ENCODE measurements at places on chromosomes 5 and 9.

DNA sequence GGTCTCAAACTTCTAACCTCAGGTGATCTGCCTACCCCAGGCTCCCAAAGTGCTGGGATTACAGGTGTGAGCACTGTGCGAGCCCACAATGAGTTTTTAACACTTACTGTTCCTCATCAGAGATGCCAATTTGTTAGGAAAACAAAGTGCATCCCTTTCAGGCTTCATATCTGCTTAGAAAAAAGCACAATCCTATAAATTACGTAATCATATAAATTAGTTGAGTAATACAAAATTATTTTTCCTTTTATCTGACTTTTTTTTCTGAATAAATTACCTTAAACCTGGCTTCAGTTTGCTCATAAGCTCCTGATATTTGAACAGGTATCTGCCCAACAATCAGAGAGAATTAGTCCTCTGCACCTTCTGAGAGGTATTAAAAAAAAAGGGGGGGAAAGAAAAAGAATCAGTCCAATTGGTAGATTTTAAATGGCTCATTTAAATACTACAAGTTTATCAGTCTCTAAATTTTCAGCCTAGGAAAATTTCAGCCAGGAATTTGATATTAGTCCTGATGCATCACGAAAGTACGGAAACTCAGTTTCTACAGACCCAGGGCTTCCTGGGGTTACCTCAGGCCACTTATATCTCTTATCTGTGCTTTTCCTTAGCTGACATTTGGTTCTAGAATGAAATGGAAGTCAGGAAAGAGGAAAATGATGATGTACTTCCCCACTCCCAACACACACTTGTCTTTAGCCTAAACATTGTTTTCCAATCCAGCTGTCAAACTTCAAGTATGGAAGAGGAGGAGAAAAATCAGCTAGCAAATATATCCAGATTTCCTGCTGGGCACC is 26.8 kb downstream of the ITGA1 start:
- DNase-seq, result no peak

DNA sequence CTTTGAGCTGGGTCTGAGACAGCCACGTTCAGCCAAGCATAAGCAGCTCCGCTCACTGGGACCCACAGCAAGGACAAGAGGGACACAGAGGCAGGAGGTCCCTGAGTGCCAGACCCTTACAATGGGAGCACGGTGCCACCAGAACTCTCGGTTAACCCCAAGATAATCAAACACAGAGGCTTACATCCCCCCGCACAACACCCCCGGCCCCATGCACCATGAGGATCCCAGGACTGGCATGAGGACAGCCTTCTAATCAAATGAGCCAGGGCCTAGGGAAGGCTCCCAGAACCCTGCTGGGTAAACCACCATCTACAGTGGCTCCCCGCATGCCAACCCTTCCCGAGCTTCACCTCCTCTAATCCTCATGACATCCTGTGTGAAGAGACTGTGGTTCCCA is 7.4 kb downstream of the GFPT2 start:
- no peak for DNase-seq

- DNase-seq, result peak; percentile 89
Measured at GRCh38 chr9:127187231-127187956, 65.0 kb upstream of the ANGPTL2 start.

GRCh38 chr5:132065351-132065937 is 5.0 kb downstream of the IL3 start:
- peak; percentile 83 for DNase-seq

- no peak for DNase-seq
Measured at GRCh38 chr5:173010021-173010420, 26.4 kb downstream of the ATP6V0E1 start.

GRCh38 chr5:147162740-147163139 is 72.1 kb upstream of the STK32A start:
- DNase-seq, result no peak

- no peak for DNase-seq
Measured at GRCh38 chr9:118038713-118039112, 334.5 kb downstream of the TLR4 start.

DNA sequence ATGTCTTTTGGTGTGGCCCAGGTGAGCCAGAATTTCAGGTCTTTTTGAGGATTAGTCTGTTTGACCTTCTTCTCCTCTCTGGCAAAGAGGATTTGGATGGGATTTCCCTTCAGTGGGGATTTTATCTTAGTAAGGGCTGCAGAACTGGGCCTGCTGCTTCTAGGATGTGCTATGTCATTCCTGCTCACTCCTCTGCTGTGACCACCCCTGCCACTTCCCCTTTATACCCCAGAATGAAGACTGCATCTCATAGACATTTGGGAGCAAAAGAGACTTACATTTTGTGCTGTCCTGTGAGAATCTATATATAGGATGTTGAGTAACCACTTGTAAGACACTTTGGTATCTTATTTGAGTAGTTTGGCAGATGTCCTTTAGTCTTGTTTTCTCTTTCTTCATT is 76.2 kb downstream of the ARHGAP26 start:
- DNase-seq, result no peak

DNA sequence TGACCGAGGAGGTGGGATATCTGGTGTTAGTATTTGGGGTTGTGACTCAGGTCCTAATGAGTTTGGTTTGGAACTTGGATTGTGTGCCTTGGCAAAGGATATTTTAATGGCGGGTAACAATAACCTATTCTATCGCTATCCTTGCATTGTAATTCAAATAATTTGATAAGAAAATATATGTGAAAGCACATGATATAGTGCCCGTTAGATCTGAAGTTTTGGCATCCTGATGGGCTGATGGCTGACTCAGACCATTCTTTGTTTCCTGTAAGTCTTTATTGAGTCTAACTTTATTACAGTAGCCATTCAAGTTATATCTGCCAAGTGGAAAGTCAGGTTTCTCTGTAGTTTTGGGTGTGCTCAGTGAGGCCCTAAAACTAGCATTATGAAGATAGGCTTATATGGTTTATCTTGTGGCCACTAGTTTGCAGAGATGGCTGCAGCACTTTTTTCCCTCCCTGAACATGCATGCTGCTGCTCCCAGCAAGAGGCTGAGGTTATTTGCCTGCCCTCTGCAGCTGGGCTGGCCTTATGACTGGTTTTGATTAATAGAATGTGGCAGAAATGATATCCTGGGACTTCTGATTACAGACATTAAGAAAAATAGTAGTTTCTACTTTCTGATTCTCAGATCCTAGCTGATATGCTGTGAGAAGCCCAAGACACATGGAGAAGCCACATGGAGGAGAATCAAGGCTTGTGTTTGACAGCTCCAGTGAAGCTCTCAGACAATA is 46.6 kb downstream of the CFAP95 start:
- no peak for DNase-seq

- DNase-seq, result no peak
Measured at GRCh38 chr9:84379740-84380139, 39.2 kb upstream of the SLC28A3 start.

- peak; percentile 54 for DNase-seq
Measured at GRCh38 chr5:1661311-1661710, 137.6 kb upstream of the LPCAT1 start.

- no peak for DNase-seq
Measured at GRCh38 chr9:138024131-138024530, 146.5 kb downstream of the CACNA1B start.

DNA sequence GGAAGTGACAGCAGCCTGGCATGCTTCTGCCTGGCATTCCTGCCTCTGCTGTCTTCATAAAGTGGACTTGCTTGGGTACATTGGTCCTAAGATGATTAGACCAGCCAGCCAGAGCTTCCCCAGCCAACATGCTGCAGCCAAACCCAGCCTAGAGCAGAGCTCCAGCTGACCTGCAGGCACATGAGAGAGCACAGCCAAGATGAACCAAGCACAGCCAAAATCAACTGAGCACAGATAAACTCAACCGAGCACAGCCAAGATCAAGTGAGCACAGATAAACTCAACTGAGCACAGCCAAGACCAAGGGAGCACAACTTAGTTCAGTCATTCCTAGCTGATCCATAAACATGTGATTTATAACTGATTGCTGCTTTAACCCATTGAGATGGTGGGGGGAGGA is 266.5 kb downstream of the MSX2 start:
- no peak for DNase-seq

- no peak for DNase-seq
Measured at GRCh38 chr5:116778651-116779280, 204.1 kb upstream of the SEMA6A start.

GRCh38 chr5:136132087-136132486 is 558 bp upstream of the SMAD5 start:
- no peak for DNase-seq

GRCh38 chr9:115261656-115262081 is 143.7 kb upstream of the TNC start:
- no peak for DNase-seq

- no peak for DNase-seq
Measured at GRCh38 chr9:37156205-37156604, 35.8 kb downstream of the ZCCHC7 start.

DNA sequence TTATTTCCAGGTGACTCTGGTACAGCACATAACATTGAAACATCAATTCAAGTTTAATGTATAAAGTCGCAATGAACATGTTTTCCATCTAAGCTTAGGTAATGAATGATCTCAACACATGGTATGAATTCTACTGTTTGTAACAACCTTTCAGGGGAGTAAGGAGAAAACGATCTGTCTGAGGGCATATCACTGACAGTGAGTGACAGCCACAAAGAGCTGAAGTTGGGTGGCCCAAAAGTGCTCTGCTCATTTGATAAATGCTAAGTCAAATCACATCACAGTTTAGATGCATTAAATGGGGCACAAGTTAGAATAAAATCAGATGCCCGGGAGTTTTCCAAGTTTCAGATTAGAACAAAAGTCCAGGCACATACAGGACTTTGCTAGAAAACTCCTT is 1.2 kb downstream of the FANCC start:
- DNase-seq, result no peak

DNA sequence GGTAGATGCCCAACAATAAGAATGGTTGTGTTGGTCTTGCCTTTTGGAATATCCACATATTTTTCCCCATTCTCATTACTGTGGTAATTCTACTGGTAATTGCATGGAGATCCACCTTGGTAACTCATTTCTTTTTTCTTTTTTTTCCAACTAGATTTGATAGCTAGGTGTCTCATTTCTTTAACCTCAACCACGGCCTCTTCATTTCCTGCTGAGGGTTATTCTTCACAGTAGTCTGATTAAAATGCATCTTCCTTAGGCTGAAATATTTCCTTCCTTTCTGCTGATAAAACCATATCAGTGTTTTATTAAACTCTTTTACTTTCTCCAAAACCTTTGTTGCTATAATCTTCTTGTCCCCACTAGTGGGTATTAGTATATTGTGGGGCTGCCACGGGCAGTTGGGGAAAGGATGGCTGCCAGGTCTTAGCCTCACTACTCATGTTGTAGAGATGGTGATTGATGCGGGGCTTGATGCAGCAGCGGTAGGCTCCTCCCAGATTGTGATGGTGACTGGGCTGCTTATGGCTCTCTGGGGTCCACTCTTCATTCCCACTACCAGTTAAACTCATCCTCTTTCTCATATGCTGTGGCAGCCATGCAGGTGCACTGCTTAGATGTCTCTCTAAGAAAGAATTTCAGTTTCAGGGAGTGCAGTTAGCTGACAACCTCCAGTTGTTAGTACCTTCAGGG is 35.9 kb downstream of the KIF2A start:
- DNase-seq, result no peak

DNA sequence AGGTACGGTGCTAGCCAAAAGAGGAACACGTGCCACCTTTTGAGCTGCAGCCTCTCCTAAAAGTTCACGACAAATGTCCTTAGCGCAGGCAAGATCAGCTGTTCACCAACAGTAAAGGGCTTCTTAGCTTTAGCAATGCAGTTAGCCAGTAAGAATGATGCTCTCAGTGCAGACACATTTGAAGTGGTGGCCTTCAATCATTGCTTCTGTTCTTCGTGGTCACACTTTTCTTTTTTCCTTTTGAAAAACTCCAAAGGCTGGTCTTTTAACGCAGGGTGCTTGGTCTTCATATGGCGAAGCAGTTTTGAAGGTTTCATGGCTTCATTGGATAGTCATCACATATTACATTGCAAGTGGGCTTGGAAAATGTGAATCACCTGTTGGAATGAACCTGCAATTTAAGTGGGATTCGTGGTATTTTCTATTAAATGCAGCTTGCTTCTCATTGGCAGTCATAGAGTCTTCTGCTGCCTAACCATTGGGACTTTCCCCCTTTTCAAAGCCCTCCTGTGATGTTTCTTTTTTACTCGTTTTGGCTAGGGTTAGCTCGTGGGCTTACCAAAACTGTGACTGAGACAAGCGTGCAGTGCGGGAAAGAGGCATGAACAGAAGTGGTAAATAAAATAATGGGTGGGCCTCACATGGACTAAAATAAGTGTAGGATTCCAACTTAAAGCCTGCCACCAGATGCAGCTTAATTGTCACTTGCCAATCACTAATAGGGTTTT is 100.9 kb downstream of the MRPL36 start:
- DNase-seq, result no peak

DNA sequence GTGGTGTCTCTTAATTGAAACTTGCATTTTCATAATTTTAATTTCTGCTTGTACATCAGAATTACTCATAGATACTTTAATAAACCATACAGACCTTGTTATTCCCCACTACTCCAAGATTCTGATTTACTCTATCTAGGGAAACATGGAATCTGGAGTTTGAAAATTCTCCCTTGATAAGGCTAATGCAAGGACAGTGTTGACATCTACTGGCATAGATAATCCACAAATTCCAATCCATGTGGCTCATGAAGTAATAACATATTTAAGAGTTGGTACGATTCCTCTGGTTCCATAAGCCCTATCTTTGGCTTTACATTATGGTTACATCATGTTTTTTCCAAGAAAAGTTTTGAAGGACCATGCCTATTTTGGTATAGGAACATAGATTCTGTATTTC is 759.2 kb downstream of the TLR4 start:
- no peak for DNase-seq

DNA sequence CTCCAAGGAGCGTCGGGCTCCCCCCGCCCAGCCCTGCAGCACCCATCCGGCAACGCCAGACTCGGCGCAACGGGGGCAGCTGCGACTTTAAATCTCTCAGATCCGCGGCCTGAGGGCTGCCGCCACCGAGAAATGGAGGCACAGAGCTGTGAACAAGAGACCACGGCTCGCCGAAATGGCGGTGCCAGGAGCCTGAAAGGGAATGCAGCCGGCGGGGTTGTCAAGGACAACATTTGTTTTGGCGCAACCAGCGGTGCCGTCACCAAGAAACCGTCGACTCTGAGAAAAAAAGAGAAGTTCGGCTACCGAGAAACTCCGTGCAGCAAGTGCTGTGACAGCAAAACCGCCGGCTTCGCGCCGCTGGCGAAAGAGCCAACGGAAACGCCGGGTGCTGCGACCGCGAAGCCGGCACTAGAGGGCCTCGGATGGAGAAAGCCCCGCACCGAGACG is 2.1 kb upstream of the ANXA2R start:
- DNase-seq, result peak; percentile 94

- DNase-seq, result no peak
Measured at GRCh38 chr5:142959683-142960657, 189.8 kb downstream of the ARHGAP26 start.

GRCh38 chr5:159746707-159747106 is 169.6 kb upstream of the ADRA1B start:
- no peak for DNase-seq

DNA sequence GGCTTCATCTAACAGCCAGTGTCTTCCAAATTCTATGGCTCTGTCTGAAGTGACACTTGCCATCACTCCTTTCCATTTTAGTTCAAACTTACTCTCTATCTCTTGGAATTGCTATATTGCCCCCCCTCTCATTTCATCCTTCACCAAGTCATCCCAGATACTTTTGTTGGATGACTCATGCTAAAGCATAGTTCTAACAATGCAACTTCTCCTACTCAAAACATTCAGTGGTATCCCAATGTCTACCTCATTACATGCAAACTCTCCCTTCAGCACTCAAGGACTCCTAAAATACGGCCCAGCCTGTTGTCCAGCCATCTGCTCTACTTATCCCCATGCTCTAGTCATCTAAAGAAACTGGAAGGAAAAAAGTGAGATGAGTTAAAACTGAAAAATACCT is 171.6 kb downstream of the RASEF start:
- DNase-seq, result no peak

Measured in posterior vena cava (tissue), 2 donors.